ENCODE measurements at places on chromosomes 6 and 20.
A peak's percentile ranks its signal among the peaks of the same experiment; 100 is the strongest.

DNA sequence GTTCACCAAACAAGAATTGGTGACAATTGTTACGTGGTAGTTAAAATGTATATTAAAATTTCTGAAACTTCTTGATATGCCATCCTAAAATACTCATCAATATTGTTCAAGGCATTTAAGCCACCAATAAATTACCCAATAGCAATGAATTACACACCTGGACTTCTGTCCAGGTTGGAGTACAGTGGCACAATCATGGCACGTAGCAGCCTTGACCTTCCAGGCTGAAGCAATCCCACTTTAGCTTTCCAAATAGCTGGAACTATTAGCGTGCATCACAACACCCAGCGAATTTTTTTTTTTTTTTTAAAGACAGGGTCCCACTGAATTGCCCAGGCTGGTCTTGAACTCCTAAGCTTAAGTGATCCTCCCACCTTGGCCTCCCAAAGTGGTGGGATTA is 17.2 kb downstream of the SRPK1 start:
- no peaks in the 10 kb centered on the region for H3K27me3 ChIP-seq
- no peak for DNase-seq
- H3K4me3 ChIP-seq: no peak overlapping the region
- H3K36me3 ChIP-seq: peaks cover 16% of the 10 kb centered on the region

DNA sequence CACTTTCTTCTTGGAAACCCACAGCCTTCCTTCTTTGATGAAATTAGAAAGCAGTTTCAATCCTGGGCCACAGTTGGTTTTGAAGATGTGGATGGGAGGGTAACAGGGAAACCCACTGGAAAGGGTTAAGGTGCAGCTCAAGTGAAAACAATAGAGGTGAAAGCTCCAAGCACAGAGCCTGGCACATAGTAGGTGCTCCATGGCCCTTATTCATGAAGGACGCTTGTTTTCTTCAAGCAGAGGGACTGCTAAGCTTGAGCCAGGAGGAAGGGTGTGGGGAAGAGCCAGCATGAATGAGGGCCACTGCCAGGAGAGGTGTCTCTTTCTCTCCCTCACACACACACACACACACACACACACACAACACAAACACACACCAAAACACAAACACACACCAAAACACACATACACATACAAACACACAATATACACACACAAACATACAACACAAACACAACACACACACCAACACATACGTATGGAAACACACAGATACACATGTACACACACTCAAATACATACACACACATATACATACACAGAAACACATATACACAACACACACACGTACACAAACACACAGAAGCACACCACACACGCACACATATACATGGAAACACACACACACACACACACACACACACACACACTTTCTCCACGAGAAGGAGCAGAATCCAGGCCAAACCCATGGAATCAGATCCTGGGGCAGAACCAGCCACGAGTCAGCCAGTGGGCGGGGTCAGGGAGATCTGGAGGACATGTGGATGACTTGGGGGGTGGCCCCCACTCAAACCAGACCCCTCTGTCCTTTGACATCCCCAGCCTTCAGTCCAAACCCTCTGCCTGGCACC is 23.7 kb upstream of the RBPJL start:
- H3K4me3 ChIP-seq: no peak overlapping the region
- H3K4me1 ChIP-seq: no peaks in the 10 kb centered on the region
- H3K36me3 ChIP-seq: no peaks in the 10 kb centered on the region
- H3K27me3 ChIP-seq: peaks cover 49% of the 10 kb centered on the region

DNA sequence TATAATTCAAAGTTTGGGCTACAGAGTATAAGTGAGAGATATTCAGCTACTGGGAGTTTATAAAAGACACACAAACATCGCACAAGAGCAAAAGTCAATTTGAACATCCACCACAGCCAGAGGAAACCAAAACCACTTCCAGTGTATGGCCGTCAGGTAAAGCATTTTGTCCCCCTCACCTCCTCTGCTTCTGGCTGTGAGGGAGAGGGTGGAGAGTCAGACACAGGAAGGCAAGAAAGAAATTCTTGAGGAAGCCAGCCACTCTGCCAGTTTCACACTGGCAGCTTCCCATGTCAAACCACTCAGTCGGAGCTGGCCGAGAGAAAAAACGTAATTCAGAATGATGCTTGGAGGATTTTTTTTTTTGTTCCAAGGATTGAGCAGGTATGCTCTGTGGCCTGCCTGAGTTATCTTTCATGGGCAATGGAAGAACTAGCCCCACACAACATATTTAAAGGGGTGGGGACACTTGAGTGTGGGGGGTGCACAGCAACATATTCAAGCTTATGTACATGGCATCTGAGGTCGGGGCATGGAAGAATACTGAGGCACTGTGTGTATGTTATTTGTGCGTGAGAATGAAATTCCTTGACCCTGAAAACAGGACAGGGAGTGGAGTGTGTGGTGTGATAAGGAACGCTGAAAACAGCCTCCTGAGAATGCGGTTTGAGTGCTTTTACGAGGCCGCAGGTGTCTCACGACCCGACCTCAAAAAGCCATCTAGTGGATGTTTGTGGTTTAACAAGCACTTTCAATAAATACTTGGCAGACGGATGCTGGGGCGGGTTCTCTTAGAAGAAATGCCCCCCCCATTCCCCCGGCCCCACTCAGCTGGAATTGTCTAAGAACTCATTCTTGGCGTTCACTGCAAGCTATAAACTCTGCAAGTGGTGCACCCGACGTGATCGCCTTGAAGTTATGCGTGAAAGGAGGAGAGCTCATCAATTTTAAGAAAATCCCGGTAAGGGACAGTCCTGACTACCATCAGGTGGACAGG is 27.5 kb upstream of the ZBTB22 start:
- H3K27ac ChIP-seq: peak overlapping the region; percentile 96
- no peaks in the 10 kb centered on the region for H3K27me3 ChIP-seq
- peak overlapping the region; percentile 72 for H3K4me3 ChIP-seq
- H3K4me1 ChIP-seq: peaks cover 26% of the 10 kb centered on the region
- DNase-seq: peak; percentile 67
- peaks cover 18% of the 10 kb centered on the region for H3K36me3 ChIP-seq

GRCh38 chr6:46246081-46246480 is 75.3 kb upstream of the ENPP5 start:
- H3K4me3 ChIP-seq: no peak overlapping the region
- DNase-seq: no peak
- peaks cover 3% of the 10 kb centered on the region for H3K36me3 ChIP-seq
- peaks cover 5% of the 10 kb centered on the region for H3K4me1 ChIP-seq

- H3K4me3 ChIP-seq: no peak overlapping the region
- H3K27ac ChIP-seq: no peak overlapping the region
- no peaks in the 10 kb centered on the region for H3K36me3 ChIP-seq
- no peak for DNase-seq
- peaks cover 25% of the 10 kb centered on the region for H3K27me3 ChIP-seq
Measured at GRCh38 chr20:17873410-17874270, 95.0 kb downstream of the SNX5 start.
